ENCODE measurements at places on chromosomes 2 and 18.

DNA sequence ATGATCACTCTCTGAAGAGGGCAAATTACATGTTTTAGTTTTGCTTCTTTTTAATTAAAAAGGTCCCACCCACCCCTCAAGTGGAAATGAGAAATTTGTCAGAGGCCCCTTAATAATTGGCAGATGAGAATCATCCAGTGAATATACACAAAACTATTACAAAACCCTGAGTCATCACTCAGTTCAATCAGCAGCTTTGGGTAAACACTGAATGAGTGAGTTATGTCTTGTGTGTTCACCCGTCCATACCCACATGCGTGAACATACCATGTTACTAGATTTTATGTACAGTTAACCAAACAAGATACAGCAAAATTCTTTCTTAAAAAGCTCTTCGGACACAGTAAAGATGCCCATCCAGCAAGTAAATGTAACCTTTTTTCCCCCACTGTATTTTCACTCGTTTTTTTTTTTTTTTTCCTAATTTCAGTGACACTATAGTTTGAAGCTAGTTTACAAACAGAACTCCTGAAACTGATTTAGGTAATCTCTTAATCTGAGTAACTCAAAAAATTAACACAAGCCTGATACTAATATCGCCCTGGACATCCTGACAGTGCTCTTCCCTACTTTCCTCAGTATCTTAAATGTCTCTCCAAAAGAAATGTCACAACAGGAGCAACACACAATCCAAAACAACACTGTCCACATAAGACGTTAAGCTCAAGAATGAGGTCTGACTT, 1.4 kb downstream of the PSME4 start:
- no peak for DNase-seq

- DNase-seq, result no peak
Observed at GRCh38 chr2:42967959-42968674, 175.7 kb upstream of the HAAO start.

GRCh38 chr2:131056204-131056931, 36.9 kb downstream of the FAM168B start:
- DNase-seq, result no peak

- DNase-seq, result no peak
Observed at GRCh38 chr2:102056079-102056581, 64.4 kb downstream of the IL1R2 start.

DNA sequence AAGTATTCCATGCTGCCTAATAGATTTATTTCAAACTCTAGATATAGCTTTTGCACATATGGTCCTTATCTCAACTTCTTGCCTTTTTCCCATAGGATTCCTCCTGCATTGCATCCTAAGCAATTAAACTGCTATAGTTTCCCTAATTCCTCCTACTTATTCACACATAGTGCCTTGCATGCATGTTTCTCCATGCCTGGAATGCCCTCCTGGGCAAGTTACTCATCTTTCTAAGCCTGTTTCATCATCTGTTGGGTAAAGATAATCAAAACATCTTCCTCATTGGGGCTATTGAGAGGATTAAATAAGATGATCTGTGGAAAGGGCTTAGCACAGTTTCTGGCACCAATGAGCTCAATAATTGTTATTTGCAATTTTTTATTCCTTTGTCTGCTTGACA, 726.5 kb downstream of the SLC4A3 start:
- no peak for DNase-seq

DNA sequence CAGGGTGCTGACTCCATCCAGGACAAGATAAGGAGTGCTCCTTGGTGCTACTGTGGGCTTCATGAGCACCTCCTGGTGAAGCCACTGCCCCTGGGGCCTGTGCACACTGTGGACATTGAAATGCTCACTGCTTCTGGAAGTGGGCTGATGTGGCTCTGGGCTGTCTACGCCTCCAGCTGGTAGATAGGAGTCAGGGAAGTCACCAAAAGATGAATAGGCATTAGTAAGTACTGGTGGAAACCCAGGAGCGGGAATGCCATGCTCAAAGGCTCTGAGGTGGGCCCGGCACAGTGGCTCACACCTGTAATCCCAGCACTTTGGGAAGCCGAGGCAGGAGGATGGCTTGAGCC, 79.2 kb upstream of the MSH2 start:
- DNase-seq, result no peak

- peak; percentile 59 for DNase-seq
Observed at GRCh38 chr2:217713395-217714286, 289.2 kb downstream of the TNS1 start.

DNA sequence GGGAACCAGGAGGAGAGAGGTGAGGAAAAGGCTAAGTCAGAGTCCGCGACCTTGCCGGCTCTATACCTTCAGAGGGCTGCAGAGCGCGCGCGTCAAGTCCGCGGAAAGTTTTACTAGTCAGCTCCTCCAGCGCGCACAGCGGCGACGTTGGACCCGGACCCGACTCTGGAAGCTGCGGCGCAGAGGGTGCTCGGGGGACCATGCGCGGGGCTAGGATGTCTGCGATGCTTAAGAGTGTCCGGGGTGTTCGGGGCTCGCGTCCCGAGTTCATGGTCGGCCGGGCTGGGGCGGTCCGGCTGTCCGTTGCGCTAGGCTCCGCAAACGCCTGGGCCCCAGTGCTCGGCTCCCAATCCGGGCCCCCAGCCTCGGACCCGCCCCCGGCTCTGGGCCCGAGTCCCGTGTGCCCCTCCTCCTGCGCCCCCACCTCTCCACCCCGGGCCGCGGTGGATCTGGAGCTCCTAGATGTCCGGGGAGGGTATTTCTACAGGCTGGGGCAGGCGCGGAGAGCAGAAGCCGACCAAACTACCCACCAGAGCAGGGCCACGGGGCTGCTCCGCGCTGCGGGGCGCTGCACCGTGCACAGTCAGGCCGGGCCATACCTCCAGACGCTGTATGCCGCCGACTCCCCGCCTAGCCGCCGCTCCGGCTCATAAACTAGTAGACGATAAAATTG, at the start of gene LBX2:
Gene LBX2, minus strand, starts transcription at position 337 of the 673 bp plus-strand sequence. Its CDS starts 66 bp downstream, at position 271.
- DNase-seq, result no peak

DNA sequence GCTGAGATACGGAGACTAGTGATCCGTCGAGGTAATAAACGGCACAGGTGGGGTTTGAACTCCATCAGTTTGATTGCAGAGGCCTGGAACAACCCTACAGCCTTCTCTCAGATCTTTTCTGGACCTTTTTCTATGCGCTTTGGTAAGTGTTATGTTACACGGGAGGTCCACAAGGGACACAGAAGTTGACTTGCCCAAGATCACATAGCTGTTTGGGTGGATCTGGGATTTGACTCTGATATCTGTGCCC, 1.1 kb upstream of the DNPEP start:
- no peak for DNase-seq

DNA sequence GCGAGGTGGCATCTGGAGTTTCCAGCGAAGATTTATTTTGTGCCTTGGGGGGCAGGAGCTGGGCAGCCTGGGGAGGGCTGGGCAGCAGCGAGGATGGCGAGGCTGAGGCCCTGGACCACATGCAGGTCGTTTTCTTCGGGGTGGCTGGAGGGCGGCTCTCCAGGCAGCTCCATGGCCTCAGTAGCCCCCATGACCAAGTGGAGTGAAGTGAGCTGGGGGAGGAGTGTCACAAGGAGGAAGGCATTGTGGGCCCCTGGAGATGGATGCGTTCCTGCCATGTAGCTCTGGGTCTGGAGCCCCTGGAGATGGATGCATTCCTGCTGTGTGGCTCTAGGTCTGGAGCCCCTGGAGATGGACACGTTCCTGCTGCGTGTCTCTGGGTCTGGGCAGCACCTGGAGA, 40.4 kb downstream of the SH3BP4 start:
- no peak for DNase-seq

- no peak for DNase-seq
Observed at GRCh38 chr2:8886876-8887275, 49.5 kb upstream of the KIDINS220 start.

- DNase-seq, result no peak
Observed at GRCh38 chr2:43520919-43521318, 74.9 kb downstream of the THADA start.

GRCh38 chr2:105114551-105114950, 76.7 kb downstream of the MRPS9 start:
- no peak for DNase-seq

DNA sequence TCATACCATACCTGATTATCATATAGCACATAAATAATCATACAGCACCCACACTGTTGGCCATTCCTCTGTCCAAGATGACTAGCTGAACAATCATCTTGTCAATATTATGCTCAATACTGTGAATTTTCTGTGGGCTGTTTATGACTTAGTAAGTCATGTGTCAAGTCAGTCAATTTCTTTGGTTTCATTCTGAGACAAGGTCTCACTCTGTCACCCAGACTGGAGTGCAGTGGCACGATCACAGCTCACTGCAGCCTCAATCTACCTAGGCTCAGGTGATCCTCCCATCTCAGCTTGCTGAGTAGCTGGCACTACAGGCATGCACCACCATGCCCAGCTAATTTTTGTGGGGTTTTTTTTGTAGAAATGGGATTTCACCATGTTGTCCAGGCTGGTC, 5.7 kb downstream of the MCM6 start:
- DNase-seq, result no peak

DNA sequence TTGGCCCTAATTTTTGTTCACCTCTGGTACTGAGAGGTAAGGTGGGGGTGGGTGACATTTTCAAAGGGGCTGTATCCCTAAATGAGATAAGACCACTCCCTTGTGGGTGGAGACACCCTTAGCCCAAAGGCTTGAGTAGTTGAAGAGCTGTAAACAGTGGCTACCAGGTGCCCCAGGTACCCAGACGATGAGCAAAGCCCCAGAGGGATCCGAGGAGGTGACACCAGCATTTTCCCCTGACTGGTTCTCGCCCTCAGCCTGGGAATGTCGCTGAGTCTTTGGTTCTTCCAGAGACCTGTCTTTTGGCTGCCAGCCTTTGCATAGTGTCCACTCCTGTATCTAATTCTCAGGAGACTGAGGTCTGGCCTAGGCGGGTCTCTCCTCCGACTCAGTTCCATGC, 36.5 kb downstream of the RRM2 start:
- DNase-seq, result no peak

DNA sequence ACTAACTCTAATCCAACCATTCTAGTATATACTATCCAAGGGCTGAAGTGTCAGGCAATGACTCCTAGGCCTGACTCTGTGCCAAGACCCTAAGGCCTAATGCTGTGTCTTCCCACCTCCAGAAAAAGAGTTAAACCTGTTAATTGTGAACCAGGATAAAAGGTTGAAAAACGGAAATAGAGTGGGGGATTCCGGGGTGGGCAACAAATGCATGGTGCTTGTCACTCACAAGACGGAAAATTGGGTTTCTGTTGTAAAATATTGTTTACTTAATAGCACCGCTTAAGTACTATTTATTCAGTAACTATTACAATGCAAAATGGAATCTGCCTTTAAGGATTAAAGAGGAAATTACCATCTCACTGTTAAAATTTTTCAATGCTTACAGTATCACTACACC, 3.2 kb downstream of the STK17B start:
- no peak for DNase-seq

DNA sequence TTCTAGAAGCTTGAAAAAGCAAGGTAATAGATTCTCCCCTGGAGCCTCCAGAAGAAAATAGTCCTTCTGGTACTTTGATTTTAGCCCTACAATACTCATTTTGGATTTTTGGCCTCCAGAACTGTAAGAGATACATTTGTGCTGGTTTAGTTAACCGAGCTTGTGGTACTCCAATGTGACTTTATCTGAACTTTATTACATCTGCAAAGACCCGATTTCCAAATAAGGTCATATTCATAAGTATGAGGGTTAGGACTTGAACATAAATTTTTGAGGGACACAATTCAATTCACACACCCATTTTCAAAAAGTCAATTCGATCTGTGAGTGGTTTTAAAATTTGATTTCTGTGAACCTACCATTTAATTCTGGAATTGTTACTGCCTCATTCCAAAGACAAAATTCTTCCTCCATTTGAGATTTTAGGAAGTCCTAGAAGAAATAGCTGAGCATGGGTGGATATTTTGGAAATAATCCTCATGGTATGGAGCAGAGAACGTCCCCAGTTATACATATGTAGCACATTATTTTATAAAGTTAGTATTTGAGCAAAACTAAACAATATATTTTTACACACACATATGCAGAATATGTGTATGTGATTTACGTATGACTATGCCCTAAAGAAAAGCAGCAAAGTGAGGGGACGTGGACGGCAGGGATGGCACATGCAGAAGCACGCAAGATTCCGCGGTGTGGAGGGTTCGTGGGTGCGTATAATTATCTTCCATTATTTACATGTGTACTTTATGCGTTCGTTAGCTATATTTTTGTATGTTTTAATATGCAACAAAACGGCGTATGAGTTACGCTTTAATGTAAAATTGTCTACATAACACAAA, 905 bp upstream of the NUP35 start:
- no peak for DNase-seq

GRCh38 chr2:34368304-34368703, 769.2 kb upstream of the FAM98A start:
- DNase-seq, result no peak

- DNase-seq, result no peak
Observed at GRCh38 chr2:46988733-46989481, 73.3 kb upstream of the MCFD2 start.

- DNase-seq, result no peak
Observed at GRCh38 chr2:83022631-83023210, 1436.4 kb downstream of the SUCLG1 start.

DNA sequence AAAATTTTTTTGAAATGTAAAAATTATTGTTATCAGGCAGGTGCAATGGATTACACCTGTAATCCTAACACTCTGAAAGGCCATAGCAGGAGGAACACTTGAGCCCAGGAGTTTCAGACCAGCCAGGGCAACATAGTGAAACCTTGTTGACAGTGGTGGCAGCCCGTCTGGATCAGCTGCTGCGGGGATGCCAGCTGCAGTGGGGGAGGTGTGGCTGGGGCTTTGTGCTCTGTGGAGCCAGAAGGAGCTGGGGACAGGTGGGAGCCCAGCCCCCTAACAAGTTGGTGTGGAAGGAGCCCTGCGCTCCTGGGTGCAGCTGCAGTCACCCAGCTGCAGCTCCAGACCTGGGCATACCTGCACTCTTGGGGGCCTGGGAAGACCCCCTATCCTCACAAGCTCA, 182.4 kb upstream of the MC4R start:
- no peak for DNase-seq

DNA sequence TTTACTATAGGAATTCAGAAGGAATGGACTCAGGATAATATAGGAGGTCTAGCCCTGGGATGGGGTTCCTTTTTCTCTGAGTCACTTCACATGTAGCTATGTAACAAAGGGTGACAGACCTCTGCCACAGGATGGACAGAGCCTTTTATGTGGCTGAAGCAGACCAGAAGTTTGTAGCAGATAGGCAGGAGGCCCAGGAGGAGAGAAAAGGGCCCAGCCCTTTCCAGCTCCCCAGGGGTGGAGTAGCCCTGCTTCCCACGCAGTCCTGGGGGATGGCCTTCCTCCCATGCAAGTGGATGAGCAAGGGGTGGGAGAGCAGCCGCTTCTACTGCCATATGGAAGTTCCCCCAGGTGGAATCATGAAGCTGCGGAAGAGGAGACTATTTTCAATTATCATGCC, 40.3 kb downstream of the ARMC9 start:
- no peak for DNase-seq

All from stimulated activated CD4-positive, alpha-beta T cell treated with anti-CD3 and anti-CD28 coated beads, Interleukin-15, amount 100 ng/mL, for 1 hour (primary cell).